Activated T-cell treated with anti-CD3 and anti-CD28 coated beads for 24 hours (primary cell): ENCODE measurements at places on chromosomes 3 and 15.

GRCh38 chr3:197926418-197926817 is 23.6 kb upstream of the RPL35A start:
- no peak for DNase-seq

DNA sequence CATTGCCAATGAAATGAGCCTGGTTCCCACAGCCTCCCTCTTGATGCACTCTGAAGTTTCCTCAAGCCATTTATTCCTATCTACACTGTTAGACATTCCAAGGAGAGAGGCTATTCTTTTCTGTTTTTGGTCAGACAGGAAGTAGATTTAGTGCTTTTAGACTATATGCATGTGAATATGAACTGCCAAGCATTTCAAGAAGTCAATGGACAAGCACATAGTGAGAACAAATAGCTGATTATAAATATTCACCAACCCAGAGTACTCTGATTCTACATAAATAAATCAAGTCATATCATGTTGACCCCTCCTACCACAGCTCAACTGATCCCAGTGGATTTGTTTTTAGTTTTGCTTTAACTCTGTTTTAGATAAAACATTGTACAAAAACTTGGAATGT is 412.5 kb upstream of the RARB start:
- DNase-seq = no peak

DNA sequence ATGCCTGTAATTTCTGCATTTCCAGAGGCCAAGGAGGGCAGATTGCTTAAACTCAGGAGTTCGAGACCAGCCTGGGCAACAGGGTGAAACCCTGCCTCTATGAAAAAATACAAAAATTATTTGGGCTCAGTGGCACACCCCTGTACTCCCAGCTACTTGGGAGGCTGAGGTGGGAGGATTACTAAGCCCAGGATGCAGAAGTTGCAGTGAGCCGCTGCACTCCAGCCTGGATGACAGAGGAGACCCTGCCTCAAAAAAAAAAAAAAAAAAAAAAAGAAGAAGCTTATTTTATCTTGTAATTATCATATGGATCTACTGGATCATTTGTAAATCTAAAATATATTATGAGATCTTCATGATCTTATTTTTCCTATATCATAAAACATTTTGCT is 84.1 kb downstream of the PPCDC start:
- no peak for DNase-seq

DNA sequence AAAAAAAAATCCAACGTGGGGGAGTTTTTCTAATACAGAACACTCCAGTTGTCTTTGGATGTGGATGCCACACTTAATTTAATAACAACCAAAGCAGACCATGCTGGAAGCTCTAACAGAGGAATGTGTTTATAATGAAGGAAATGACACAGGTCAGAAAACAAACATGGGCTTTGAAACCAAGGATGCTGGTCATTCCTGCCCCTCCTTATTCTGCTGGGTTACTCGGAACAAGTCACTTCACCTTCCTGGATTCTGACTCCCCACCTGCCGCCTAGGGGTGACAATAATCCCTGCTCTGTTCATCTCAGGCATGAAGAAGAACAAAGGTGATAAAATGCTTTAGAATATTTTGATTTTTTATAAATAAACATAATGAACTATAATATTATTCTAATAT is 240.9 kb upstream of the ADAMTS9 start:
- DNase-seq = no peak

- no peak for DNase-seq
Measured at GRCh38 chr3:46386205-46386604, 15.5 kb downstream of the CCR5 start.

GRCh38 chr3:107239703-107240102 is 137.5 kb upstream of the CCDC54 start:
- no peak for DNase-seq

- no peak for DNase-seq
Measured at GRCh38 chr3:139259398-139259797, 84.4 kb upstream of the MRPS22 start.

GRCh38 chr15:48644827-48645557 is 517 bp downstream of the FBN1 start:
- no peak for DNase-seq

GRCh38 chr3:47421741-47422649 is 41.2 kb downstream of the PTPN23 start:
- DNase-seq = no peak

- no peak for DNase-seq
Measured at GRCh38 chr15:42121682-42122081, 27.3 kb upstream of the PLA2G4D start.

DNA sequence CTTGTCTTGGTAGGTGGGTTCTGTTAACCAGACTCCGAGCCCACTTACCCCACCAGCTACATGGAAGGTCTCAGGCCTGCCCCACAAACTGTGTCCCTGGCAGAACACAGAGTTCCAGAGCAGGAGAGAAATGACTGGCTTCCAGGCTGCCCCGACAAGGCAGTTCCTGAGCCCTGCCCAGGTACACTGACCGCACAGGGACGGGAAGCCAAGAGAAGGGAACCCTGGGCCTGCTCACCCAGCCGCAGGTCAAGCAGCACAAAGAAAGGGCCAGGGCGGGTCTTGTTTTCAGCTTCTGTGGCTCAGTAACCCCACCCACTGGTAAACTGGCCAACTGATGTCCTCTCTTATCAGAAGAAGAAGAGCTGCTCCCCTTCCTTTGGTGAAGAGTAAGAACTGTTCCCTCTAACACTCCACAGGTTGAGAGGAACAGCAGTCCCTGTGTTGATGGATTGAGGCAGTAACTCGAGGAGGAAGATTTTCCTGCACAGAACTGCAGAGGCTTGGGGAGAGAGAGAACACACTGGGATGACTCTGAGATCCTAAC is 68.4 kb downstream of the CRTC3 start:
- no peak for DNase-seq

DNA sequence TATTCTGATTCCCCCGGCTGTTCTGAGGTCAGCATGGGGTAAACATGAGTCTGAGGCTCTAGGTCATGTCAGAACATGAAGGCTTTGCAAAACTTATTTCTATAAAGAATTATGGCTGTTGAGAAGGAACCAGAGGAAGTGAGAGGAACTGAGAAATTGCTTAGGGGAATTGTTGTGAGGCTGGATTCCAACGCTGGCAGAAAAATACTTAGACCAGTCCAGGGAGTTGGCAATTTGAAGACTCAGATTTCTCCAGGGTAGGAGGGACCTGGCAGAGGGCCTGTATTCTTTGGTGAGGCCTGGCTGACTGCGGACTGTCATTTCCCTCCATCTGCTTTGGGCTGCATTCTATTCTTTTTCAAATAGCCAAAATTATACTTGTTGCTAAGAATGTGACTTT is 155.5 kb downstream of the PLD1 start:
- no peak for DNase-seq

DNA sequence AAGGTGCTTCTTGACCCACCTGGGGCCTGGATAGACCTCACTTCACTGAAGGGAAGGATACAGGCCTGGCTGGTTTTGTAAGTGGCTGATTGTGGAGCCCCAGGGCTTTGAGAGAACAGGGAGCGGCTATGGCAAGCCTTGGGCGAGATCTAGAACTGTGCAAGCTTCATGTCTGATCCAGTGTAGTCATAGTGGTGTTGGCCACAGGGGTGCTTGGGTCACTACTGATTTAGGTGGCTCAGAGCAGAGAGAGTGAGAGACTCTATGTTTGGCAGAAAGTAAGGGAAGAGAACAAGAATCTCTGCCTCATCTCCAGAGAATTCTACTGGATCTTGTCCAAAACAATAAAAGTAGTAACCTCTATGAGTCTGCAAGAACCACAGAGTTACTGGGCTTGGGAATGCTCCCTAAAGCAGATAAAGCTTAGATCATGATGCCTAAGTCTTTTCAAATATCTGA is 394.2 kb upstream of the EPHA3 start:
- DNase-seq = no peak

DNA sequence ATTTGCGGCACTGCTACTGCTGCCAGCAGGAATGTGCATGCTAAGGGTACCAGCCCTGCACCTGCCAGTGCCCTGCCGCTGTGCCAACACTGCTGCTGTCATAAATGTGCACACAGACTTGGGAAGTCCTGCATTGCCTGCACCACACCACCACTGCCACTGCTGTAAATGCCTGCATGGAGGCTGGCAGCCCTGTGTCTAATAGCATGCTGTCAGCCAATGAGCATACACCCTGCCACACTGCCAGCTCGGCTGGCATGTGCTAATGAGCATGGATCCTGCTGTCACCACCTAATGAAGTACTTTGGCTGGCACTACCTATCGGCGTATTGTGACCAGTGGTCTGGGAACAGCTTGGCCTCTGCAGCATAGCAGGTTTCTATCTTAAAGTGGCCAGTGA is 981.8 kb upstream of the GBE1 start:
- DNase-seq = no peak

DNA sequence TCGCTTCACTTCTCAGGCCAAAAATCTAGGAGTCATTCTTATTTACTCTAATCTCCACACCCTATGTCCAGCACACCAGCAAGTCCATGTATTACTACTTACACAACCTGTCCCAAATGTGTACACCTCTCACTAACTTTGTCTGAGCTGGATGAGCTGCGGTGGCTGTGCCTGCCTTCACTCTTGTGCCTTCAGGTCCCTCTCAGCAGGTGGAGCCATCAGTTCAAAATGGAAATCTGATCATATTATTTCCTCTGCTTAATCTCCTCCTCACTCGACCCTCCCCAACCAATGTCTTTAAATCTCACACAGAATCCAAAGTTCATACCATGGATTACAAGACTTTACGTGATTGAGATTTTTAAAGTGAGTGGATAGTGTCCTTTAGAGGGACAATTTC is 82.8 kb downstream of the SSR3 start:
- no peak for DNase-seq

- no peak for DNase-seq
Measured at GRCh38 chr3:18234717-18235335, 190.3 kb downstream of the SATB1 start.

- DNase-seq = no peak
Measured at GRCh38 chr3:194961149-194961548, 275.5 kb downstream of the FAM43A start.

DNA sequence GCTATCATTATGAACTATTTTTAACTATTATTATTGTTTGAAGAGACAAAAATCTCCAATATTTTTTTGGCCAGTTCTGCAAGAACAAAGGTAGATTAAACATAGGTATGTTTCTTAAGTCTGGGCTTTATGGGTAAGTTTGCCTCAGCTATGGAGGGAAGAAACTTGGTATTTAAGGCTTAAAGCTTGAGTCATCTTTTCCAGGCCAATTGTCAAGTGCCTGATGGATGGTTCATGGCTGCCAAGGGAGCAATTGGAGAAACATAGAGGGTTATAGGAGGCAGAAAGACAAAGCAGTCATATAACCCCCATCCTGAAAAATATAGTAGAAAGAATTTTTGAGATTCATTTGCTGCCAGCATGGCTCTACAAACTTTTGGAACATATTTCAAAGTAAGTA is 7.2 kb upstream of the STAC start:
- DNase-seq = no peak
